Glomerular endothelial cell (primary cell): ENCODE measurements at places on chromosomes 3 and 15.

- no peak for DNase-seq
Measured at GRCh38 chr3:39052583-39052982, 767 bp downstream of the WDR48 start.

DNA sequence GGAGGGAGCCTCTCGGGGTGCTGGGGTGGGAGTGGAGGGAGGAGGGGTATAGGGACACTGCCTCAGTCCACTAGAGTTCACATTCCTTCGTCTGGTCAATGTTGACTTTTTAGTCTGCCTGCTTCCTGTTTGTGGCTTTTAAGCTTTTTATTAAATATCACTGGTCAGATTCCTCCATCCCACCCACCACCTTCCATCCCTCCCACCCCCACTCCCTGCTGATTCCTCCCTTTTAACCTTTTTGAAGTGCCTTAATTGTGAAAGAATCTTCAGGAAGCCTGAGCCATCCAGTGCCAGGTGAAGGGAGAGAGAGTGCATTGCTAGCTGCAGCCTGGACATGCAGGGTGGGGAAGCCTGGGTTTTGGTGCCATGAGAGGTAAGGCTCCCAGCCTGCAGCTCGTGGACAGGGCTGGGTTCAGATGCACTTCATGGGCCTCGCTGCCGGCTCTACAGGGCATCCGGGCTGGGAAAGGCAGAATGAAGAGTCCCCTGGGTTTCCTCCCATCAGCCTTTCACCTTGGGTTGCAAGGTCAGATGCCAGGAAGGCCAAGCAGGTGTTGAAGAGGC, 105.9 kb downstream of the DNAJB8 start:
- no peak for DNase-seq

DNA sequence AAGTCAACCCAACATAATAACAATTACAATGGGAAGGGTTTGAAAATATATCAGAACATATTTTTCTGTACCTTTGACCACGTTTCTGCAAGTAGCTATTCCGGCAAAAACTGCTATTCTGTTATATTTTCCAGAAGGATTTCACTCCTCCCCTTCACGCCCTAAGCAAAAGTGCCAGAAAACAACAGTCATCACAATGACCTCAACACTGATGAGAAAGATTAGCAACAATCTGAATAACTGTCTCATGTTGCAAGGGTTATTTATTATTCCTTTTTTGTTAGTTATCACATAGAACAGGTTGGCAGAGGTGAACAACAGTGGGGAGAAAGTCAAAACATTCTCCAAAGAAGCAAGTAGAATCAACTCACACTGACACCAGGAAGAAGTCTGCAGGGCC, 269.4 kb upstream of the ARRDC4 start:
- no peak for DNase-seq

DNA sequence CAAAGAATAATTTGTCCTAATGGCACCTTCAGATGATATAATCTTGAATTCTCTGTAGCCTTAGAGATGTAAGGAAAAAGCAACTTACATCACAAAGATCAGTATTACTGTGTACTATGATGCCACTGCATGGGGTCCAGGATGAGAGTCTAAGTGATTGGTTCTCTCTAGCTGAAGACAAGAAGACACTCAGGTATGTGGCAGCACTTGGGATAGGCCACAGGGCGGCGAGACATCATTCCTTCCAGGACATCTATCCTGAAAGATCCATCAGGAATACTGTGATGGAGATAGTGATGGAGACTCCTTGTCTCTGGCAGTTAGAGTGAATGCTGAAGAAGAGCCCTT, 2.5 kb downstream of the CD200 start:
- DNase-seq: no peak

- DNase-seq: no peak
Measured at GRCh38 chr15:61130950-61131942, 97.9 kb downstream of the RORA start.

DNA sequence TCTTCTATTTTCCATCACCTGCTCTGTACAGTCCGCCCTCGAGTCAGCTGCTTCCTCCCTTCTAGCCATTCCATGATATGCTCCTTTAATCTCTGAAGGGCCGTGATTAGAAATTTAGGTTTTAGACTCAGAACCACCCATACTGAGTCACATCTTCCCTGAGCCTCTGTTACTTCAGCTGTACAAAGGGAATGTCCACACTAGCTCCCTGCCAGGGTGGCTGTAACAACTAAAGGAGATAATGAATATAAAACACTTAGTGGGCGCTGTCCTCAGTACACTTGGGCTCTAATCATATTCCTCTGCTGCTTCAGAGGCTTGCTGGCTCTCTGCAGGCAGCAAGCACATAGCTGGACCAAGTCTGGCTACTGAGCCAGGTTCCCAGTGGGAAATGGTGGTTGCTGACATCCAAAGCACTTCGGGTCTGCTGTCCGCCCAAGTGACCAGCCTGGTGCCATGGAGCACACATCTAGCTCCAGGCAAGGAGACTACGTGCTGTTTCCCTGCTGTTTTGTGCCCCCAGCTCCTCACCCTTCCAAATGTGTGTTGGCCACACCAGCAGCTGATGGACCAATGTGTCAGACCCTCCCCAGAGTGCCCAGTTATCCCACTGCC, 901 bp upstream of the CHST14 start:
- no peak for DNase-seq

- no peak for DNase-seq
Measured at GRCh38 chr3:171525437-171525836, 65.2 kb upstream of the TNIK start.

DNA sequence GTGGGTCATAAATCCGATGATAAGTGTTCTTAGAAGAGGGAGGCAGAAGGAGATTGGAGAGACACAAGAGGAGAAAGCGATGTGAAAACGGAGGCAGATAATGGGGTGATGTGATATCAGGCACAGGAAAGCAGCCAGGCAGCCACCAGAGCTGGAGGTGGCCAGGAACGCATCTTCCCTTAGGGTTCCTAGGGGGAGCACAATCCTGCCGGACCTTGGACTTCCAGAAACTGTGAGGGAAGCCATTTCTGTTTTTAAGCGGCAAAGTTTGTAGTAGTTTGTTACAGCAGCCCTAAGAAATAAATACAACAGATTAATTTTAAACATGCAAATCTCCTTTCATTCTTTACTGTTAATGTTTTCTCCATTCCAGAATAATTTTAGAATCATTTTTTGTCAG, 259.9 kb upstream of the TMC3 start:
- DNase-seq: no peak

DNA sequence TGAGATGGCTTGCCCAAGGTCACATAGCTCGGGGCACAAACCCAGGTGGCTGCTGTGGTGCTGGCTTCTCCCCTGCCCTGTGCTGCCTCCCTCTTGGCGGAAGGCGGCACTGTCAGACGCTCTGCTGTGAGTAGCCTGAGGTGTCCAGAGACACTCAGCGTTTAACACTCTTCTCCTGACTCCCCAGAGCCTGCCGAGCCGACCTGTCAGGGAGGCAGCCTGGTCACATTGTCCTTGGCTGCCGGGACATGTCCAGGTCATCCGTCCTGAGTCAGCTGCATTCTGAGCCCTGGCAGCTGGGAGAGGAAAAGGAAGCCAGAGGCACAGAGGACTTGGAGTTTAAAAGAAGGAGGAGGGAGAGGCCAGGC, 4.7 kb downstream of the LMAN1L start:
- DNase-seq: no peak

DNA sequence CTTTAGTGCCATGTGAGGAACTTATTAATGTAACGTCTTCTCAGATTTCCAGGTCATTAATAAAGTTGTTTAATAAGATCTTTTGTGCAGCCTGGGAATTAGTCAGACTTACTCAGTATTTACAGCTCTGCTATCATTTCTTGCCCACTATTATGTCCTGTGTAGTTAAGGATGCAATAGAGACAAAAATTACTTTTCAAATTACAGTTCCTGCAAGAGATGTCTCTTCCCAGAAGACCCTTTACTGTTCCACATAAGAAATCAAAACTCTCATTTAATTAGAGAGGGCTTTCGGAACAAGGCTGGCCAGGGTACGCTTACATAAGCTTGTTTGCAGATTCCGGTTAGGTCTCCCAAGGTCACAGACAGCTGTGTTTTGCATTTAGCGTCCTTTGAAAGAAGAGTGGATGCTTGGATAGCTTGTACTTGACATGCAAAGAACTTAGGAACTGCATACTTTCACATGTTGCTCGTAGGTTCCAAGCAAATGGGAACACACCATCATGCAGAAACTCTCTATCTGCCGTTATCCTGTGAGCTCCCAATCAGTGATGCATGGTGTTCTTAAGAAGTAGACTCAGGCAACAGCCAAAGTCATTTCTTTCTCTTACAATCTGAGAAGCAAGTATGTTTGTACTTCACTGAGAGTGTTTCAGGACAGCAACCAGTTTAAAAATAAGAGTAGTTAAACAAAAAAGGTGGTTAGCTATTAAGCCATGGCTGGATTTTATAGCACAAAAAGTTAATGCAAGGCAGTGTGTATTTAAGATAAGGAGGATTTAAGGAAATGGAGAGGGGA, 37.4 kb downstream of the FILIP1L start:
- DNase-seq: no peak

GRCh38 chr3:145678401-145678800, 482.6 kb downstream of the PLOD2 start:
- no peak for DNase-seq

- DNase-seq: no peak
Measured at GRCh38 chr3:85180-85579, 111.4 kb upstream of the CHL1 start.

- no peak for DNase-seq
Measured at GRCh38 chr3:46926039-46926438, 48.5 kb downstream of the PTH1R start.
